ENCODE measurements at places on chromosomes 6 and 20.

GRCh38 chr6:44041461-44042260 is 85.6 kb downstream of the MRPL14 start:
- DNase-seq, result no peak

- no peak for DNase-seq
Observed at GRCh38 chr6:2545383-2546038, 205.2 kb downstream of the MYLK4 start.

DNA sequence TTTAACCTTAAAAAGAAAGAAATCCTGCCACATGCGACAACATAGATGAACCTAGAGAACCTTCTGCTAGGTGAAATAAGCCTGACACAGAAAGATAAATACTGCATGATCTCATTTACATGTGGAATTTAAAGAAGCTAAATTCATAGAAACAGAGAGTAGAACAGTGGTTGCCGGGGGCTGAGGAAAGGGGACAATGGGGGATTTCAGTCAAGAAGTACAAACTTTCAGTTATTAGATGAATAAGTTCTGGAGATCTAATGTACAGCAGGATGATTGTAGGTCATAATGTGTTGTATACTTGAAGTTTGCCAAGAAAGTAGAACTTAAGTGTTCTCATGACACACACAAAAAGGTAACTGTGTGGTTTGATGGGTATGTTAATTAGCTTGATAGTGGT is 204.3 kb upstream of the PRSS16 start:
- no peak for DNase-seq

GRCh38 chr6:167995302-167995701 is 2.2 kb upstream of the KIF25 start:
- no peak for DNase-seq

GRCh38 chr6:133854364-133855275 is 34.3 kb upstream of the TCF21 start:
- peak; percentile 62 for DNase-seq

DNA sequence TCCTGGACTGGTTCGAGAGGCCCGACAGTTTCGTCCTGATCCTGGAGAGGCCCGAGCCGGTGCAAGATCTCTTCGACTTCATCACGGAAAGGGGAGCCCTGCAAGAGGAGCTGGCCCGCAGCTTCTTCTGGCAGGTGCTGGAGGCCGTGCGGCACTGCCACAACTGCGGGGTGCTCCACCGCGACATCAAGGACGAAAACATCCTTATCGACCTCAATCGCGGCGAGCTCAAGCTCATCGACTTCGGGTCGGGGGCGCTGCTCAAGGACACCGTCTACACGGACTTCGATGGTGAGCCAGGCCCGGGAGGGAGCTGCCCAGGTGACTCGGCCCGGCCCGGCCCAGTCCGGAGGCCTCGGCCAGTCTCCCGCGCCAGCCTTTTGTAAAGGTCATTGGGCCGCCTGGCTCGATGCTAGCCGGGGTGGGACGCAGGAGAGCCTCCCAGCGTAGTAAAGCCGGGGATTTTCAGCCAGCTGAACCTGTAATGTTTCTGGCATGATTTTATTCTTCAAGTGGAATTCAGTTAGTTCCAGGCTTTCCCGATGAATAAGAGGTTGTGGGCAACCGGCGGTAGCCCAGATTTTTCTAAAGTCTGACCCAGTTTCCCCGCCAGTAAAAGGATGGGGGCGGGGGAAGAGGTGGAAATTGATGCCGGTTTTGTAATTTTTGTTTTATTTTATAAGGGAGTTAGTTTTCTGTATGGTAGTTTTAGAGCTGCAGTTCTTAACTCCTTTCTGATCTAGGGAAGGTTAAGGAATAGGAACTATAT is 1.4 kb downstream of the PIM1 start:
- peak; percentile 43 for DNase-seq

GRCh38 chr6:108914235-108915022 is 66.2 kb downstream of the ARMC2 start:
- peak; percentile 7 for DNase-seq

DNA sequence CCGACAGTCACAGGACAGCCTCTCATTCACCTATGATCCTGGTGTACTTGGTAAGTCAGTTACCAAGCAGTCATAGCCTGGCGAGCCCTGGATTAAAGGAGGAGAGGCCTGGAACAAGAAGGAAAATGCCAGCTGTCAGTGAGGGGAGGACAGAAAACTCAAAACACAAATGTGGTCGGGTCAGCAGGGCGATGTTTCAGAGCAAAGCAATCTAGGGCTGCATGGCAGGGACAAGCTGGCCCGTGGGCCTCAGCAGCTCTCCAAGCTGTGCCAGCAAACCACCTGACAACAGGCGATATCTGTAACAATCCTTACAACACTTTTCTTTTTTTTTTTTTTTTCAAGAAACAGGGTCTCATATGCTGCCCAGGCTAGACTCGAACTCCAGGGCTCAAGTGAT is 40.3 kb downstream of the MGME1 start:
- DNase-seq, result no peak

DNA sequence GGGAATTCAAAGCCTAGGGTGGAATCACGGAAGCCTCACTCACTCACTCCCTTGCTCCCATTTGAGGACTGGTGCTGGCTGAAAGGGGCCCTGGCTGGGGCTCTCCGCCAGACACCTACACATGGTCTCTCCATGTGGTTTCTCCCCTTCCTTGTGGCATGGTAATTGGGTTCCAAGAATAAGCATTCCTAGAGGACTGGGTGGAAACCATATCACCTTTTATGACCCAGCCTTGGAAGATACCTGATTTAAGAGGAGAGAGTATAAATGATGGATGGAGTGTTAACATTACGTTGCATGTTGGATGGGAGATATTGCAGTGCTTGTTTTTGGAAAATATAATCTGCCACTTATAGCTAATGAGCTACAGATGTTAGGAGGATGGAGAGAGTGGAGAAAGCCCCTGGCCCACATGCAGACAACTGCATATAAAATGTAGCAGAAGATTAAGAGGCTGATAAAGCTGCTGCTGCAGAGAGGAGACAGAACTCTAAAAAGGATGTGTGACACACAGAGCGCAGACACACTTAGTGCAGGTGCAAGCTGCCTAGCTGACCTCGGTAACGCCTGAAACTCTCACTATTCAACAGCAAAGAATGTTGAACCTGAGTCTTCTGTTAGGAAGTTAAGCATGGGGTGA is 23.3 kb upstream of the CDKN1A start:
- DNase-seq, result no peak

- DNase-seq, result no peak
Observed at GRCh38 chr6:81762132-81762531, 9.7 kb upstream of the TENT5A start.

DNA sequence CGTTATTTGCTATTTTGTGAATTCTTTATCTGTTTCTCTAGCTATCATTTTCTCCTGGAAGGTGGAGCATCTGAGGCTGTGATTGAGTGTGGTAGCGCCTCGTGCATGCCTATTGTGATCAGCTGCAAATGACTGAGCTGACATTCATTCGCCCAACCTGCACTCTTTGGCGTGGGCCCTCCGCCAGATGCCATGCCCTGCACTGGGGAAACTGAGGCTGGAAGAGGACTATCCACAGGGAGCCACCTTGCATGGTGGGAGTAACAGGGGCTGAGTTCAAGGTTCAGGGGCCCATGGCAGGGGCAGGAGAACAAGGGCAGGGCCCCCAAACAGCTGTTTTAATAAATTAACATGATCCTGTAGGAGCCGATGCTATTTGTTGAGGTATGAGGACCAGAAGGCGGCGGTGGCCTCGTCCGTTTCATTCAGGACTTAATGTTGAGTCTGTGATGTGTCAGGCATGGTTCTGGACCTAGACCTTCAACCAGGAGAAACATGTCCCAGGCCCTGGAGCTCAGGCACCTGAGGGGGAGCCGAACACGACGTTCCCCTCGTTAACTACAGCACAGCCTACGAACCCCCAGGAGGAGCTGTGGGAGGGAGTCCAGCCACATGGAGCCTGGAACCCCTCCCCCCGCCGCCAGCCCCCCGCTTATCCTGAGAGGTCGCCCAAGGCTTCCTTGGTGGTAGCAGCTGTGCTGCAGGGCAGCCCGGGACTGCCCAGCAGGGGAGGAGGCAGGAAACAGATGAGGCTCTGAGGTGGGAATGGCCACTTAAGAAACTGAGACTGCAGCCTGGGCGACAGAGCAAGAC is 242.9 kb downstream of the CDH4 start:
- no peak for DNase-seq

- DNase-seq, result no peak
Observed at GRCh38 chr6:135505222-135505621, 7.7 kb upstream of the AHI1 start.

DNA sequence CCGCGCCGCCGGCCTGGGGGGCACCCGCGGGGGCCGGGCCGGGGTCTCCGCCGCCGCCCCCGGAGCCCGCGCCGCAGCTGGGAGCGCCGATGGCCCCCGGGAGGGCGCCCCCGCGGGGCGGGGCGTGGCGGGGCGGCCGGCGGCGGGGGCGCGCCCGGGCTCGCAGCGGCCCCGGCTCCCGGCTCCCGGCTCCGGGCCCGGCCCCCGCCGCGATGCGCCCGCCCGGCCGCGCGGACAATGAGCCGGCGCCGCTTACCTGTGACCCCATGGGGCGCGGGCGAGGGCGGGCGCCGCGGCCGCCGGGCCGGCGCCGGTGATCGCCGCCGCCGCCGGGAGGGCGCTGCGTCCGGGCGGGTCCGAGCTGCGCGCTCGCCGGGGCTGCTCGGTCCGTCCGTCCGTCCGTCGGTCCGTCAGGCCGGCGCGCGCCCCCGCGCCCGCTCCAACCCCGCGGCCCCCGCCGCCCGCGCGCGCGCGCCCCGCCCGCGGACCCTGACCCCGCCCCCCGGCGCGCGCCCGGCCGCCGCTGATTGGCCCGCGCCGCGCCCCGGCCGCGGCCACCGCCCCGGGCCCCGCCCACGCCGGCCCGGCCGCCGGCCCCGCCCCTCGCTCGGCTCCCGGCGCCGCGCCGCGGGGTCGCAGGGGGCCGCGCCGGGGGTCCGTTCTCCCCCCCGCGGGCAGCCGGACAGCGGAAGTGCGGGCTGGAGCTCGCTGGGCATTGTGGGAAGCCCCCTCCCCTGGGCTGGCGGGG is at the start of gene ZBTB46:
Gene ZBTB46, minus strand, starts transcription at position 424 of the 748 bp plus-strand sequence. CDS start 40,507 bp downstream, outside the sequence.
- peak; percentile 82 for DNase-seq

DNA sequence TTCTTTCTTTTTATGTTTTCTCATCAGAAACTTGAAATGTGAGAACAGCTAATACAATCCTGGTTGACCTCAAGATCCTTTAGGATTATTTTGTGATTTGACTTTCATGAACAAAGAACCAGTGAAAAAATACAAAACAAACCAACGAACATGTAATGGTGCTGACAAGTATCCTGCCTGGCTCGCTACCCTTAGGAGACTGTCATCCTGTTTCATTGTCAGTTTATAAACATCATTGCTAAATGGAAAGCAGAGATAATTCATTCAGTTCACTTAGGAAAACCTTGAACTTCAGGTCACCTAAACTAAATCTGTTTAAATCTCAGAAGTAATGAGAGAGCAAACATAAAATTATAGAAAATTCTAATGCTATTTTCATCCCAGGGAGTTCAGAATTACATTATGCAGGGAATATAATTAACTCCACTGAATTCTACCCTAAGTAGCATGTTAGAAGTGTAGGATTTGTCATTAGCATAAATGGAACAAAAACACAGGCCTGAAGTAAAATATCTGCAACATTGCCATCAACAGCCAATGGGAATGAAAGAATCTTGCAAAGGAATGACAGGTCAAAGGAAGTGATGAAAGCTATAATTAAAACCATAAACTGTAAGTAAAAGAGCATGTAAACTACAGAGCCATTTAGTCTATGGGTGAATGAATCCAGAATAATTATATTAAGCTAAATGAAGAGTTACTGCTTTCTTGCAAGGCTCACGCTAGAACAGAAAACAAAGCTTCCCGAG is 401.2 kb upstream of the MANEA start:
- DNase-seq, result no peak

DNA sequence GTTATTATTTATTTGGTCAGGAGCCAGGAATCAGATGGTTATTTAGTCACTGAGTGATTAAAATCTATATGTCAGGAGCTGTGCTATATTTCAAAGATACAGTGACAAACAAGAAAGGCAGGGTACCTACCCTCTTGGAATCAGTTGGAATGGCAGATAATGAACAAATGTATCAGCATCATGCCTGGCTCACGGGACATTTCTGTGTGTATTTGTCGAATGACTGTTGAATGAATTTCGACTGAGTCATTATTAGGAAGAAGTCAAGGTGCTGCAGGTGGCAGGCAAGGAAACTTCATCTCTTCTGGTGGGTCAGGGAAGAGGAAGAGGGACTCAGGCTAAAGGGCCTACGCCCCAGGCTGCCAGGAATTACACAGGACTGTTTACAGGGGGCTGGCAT is 13.6 kb downstream of the PKIG start:
- no peak for DNase-seq

GRCh38 chr6:117231466-117231865 is 33.9 kb upstream of the VGLL2 start:
- DNase-seq, result no peak

DNA sequence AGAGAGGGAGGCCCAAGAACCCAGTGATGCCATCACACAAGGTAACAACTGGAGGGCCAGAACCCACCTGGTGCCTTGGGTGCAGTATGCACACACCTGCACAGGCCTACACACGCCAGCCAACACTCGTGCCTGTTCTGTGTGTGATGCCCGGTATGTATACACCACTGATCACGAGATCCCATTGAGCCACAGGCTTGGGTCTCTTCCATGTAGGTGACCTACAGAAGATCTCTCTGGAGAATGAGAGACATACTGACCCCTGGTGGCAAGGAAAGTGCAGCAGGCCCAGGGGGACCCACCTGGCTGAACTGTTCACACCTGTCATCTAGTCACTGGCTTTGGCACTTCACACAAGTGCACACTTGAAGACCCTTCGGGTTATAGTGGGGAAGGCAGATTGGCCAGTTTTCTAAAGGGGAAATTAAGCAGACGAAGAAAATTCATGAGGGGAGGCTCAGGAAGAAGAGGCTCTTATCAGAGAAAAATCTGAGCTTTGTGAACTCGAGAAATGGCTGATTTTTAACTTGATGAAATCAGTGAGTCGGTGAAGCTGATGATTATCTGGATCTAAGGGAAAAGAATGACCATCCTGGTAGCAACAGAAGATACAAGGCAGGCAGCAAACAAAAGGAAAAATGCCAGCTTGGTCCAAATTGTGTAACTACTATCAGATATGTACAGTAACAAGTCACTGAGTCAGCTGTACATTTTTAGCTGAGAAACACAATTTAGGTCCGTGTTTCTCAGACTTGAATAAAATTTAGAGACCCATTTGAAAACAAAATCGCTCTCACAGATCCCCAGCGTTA is 69.1 kb upstream of the PBOV1 start:
- peak; percentile 32 for DNase-seq

- no peak for DNase-seq
Observed at GRCh38 chr6:53446151-53446550, 97.4 kb upstream of the ELOVL5 start.

- no peak for DNase-seq
Observed at GRCh38 chr6:19755181-19755580, 82.0 kb upstream of the ID4 start.
